ENCODE measurements at places on chromosomes 6 and 20. TPM values are rescaled to one million over a fixed set of nuclear protein-coding genes. Genes with fewer than 3 reads are reported as not detected.

HLA-DQB1 gene
- 13.4 TPM for total RNA-seq

STMND1 gene
- not detected for total RNA-seq

DEF6 gene
- 195 TPM for total RNA-seq

- no peak for DNase-seq
- peaks cover 9% of the 10 kb centered on the region for H3K4me1 ChIP-seq
- H3K36me3 ChIP-seq, result no peaks in the 10 kb centered on the region
- peaks cover 53% of the 10 kb centered on the region for H3K27me3 ChIP-seq
- H3K4me3 ChIP-seq, result no peak overlapping the region
Observed at GRCh38 chr20:1800777-1801176, 94.4 kb upstream of the SIRPA start.

DNA sequence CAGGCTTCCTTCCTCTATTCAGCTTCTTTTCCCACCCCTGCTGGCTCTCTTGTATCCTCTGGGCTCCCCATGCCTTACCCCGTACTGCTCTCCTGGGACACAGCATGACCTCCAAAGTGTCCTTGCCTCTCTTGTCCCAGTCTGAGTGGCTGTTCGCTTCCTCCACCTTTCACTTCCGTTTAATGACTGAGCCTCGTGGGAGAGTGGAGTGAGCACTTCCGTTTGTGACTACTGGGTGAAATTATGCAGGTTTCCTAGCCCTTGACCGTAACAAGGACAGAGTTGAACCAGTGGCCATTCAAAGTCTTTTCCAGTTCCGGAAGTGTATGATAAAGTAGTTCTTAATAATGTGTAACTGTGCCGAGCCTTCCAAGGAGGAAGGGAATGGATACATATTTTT, 109.2 kb downstream of the ARID1B start:
- DNase-seq, result no peak
- peaks cover 28% of the 10 kb centered on the region for H3K4me1 ChIP-seq
- no peak overlapping the region for H3K4me3 ChIP-seq
- no peaks in the 10 kb centered on the region for H3K36me3 ChIP-seq
- no peak overlapping the region for H3K27ac ChIP-seq

DNA sequence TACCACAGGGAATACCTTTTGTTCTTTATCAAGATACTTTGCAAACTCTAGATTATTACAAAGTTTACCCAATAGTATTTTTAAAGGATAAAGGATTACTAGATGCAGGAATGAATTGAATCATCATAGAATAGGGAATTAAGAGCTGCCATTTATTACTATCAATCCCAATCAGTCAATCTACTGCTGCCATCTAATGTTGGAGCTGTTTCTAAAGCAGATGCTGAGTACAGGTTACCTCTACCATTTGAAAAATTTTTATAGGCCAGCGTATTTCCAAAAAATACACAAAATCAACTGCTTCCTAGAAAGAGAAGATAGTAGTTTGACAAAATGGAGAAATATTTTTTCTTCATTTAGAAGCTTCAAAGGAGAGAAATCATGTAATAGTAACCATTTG, 520.4 kb downstream of the ADGRB3 start:
- no peaks in the 10 kb centered on the region for H3K27me3 ChIP-seq
- no peak overlapping the region for H3K27ac ChIP-seq
- DNase-seq, result no peak

DNA sequence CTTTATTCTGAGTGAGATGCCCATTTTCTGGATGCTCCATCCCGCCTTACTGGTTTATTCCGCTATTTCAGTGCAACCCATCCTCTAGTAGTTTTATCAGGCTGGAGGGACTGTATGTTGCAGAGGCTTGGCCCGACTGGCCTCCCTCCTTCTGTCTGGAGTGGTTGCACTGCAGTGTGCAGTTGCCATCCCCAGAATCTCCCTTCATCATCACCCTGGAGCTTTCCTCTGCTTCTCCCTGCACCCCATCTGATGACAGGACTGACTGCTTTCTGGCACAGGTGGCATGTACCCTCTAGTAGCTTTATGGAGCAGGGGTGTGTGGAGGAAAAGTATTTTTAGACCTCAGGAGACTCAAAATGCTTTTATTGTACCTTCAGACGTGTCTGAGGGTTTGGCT, 21.1 kb downstream of the WRNIP1 start:
- DNase-seq, result no peak
- no peak overlapping the region for H3K4me3 ChIP-seq
- H3K27ac ChIP-seq, result no peak overlapping the region
- H3K4me1 ChIP-seq, result peaks cover 6% of the 10 kb centered on the region
- H3K27me3 ChIP-seq, result no peaks in the 10 kb centered on the region

GRCh38 chr20:59322585-59323454, 22.4 kb downstream of the EDN3 start:
- H3K27ac ChIP-seq, result no peak overlapping the region
- no peaks in the 10 kb centered on the region for H3K27me3 ChIP-seq
- no peaks in the 10 kb centered on the region for H3K36me3 ChIP-seq
- no peaks in the 10 kb centered on the region for H3K4me1 ChIP-seq

- DNase-seq, result no peak
- H3K27ac ChIP-seq, result peak overlapping the region; percentile 64
- H3K4me1 ChIP-seq, result peaks cover 36% of the 10 kb centered on the region
- H3K27me3 ChIP-seq, result no peaks in the 10 kb centered on the region
- peak overlapping the region; percentile 93 for H3K4me3 ChIP-seq
Observed at GRCh38 chr6:30670760-30671527, 1.9 kb downstream of the DHX16 start.

DNA sequence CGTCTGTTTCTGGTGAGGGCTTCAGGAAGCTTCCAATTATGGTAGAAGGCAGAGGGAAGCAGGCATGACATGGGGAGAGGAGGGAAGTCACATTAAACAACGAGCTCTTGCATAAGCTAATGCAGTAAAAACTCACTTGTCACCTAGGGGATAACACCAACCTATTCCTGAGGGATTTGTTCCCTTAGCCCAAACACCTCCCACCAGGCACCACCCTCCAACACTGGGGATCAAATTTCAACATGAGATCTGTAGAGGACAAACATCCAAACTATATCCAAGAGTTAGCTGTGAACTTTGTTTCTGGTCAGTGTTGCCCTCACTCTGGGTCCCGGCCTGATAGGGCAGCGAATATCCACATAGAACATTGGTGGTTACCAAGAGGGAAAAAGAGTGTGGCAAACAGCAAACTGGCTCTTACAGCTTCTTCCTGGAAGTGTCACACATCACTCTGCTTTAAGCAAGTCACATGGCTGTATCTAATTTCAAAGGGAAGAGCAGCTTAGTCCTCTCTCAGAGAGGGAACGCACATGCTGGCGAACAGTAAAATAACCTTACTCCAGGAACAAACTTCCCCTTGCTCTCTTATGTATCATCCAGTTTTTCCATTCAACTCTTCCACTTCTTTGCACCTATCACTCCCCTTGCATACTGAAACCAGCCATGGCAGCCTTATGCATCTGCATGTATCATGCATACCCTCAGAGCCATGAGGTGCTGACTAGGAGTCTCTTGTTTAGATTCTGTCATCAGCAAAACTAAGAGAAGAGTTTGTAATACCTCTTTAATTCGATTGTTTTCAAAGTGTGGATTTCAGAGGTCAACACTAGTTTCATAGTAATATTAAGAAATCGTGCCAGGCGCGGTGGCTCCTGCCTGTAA, 4.8 kb upstream of the MOCS1 start:
- H3K27me3 ChIP-seq, result peaks cover 13% of the 10 kb centered on the region
- H3K4me1 ChIP-seq, result peaks cover 2% of the 10 kb centered on the region
- no peak overlapping the region for H3K27ac ChIP-seq
- H3K4me3 ChIP-seq, result no peak overlapping the region
- H3K36me3 ChIP-seq, result no peaks in the 10 kb centered on the region

GRCh38 chr6:24966381-24966780, 30.6 kb upstream of the RIPOR2 start:
- peaks cover 28% of the 10 kb centered on the region for H3K36me3 ChIP-seq
- DNase-seq, result no peak
- no peak overlapping the region for H3K27ac ChIP-seq
- H3K4me1 ChIP-seq, result peaks cover 26% of the 10 kb centered on the region

- no peak overlapping the region for H3K4me3 ChIP-seq
- H3K27ac ChIP-seq, result no peak overlapping the region
- peaks cover 21% of the 10 kb centered on the region for H3K4me1 ChIP-seq
- DNase-seq, result no peak
- peaks cover 11% of the 10 kb centered on the region for H3K27me3 ChIP-seq
- H3K36me3 ChIP-seq, result no peaks in the 10 kb centered on the region
Observed at GRCh38 chr20:18585134-18585533, 2.7 kb upstream of the DTD1 start.

DNA sequence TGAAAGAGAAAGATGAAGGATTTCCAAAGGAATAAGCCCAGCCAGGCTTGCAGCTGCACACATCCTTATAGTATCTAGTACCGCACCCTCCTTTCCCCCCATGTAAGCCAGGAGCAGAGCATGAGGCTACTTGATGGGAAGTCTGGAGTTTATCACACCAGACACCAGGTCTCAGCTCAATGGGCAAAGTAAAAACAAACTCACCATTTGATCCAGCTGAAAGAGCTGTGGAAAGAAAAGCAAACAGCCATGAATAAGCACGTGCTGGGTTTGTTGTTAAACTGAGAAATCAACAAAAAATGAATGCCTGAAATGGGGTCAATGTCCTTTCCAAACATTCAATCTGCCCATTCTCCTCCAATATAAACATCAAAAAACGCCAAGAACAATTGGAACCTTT, 50.6 kb upstream of the MAP7 start:
- no peak for DNase-seq
- H3K27ac ChIP-seq, result no peak overlapping the region
- H3K4me1 ChIP-seq, result no peaks in the 10 kb centered on the region

- no peaks in the 10 kb centered on the region for H3K36me3 ChIP-seq
- H3K4me3 ChIP-seq, result no peak overlapping the region
- no peak overlapping the region for H3K27ac ChIP-seq
Observed at GRCh38 chr6:38483526-38483925, 156.2 kb downstream of the BTBD9 start.

DNA sequence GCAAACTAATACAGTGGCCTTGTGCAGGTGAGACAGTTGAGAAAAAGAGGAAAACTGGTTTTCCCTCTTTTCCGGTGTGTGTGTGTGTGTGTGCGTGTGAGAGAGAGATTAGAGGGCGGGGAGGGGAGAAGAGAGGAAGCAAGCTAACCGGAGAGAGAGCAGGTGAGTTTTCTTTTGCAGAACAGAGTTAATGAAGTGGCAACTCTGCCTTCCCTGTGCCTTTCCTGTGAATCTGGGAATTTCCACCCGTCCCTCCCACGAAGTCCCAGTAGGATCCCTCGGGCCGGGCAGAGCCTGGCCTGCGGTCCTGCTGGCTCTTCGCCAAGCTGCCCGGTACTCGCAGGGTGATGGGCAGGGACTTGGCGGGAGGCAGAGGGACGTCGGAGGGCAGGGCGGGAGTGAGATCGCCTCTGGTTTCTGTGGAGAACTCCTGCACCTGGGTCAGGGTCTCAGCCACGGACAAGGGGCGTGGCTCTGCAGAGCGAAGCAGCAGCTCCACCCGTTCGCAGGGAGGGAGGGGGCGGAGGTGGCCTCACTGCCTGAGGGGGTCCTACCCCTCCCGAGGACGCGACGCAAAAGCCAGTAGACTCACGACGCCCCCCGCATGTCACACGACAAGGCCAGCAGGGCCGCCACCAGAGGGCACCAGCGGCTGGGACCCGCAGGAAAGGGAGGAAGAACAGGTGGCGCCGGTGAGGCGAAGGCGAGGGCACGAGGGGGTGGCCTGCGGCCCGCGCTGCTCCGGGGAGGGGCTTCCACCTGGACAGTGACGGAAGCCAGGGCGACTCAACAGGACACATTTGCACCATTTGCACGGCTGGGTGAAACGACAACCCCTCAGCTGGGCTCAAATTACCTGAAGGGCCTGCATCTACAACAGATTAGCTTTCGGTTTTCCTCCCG, 51.2 kb upstream of the RNF182 start:
- H3K27ac ChIP-seq, result peak overlapping the region; percentile 10
- H3K4me1 ChIP-seq, result peaks cover 10% of the 10 kb centered on the region
- peaks cover 8% of the 10 kb centered on the region for H3K27me3 ChIP-seq
- peak; percentile 79 for DNase-seq

DNA sequence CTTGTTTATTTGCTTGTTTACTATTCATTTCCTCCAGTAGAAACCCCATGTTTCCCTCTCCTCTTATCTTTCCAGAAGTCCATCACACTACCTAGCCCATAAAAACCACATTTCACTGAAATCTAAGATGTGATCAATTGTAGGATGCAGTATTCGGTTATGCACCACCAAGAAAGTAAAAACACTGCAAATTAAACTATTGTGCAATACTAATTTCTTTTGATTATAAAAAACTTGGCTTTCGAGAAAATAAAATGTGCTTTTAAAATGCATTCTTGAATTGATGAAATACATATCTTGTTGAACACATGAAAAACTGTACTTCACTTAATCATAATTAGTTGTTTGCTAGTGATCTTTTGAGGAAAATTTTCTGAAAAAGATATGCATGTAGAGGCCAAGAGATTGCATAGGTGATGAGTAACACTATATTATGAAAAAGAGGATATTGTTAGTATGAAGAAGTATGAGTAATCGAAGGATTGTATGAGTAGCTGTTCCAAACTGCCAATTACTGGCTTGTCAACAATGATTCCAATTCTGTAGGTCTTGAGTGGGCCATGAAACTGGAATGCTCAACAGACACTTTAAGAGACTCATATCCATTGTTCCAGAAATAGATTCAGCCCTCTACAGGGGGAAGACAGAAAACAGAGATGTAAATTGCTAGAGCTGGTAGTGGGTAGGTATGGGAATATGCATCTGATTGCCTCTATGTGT, 79.7 kb downstream of the RNF217 start:
- no peaks in the 10 kb centered on the region for H3K4me1 ChIP-seq
- DNase-seq, result no peak
- H3K4me3 ChIP-seq, result no peak overlapping the region
- H3K27ac ChIP-seq, result no peak overlapping the region
- H3K27me3 ChIP-seq, result no peaks in the 10 kb centered on the region

Data from activated CD8-positive, alpha-beta T cell treated with anti-CD3 and anti-CD28 coated beads, Interleukin-2, amount 10 ng/mL, durations not matched to agents 7 days and 5 days (primary cell).